ENCODE measurements at places on chromosomes 16 and 17. TPM values are rescaled to one million over a fixed set of nuclear protein-coding genes. Genes with fewer than 3 reads are reported as not detected.

Gene PTGES3L
- total RNA-seq, result 2.5 TPM

Gene TPPP3
- 7.2 TPM for total RNA-seq

Gene SLC6A2
- total RNA-seq, result 0.45 TPM

Gene TPSD1
- total RNA-seq, result not detected

Gene VAT1
- total RNA-seq, result 165 TPM

Gene CIITA
- total RNA-seq, result 19.6 TPM

DNA sequence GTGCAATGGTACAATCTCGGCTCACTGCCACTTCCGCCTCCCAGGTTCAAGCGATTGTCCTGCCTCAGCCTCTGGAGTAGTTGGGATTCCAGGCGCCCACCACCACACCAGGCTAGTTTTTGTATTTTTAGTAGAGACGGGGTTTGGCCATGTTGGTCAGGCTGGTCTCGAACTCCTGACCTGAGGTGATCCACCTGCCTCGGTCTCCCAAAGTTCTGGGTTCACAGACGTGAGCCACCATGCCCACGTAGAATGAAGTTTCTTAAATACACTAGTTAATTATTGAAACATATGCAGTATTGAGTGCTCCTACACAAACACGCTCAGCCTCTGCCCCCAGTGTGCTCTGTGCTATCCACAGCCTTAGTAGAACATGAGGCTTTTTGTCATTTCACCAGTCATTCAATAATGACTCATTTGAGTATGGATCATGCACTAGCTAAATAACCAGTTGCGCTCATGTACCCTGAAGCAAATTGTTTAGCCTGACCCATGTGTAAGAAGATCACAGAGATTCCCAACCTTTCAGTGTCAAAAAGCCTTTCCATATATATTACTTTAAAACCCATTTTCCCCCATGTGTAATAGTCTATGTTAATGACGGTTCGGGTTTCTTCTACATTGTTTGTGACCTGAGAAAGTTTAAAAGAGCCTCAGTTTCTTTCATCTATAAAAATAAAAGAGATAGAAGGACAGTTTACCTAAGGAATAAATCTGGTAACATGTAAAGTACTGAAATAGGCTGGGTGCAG lies 49.7 kb downstream of the TUBD1 start:
- DNase-seq, result peak; percentile 86
- H3K4me3 ChIP-seq, result no peak overlapping the region
- no peaks in the 10 kb centered on the region for H3K36me3 ChIP-seq
- peaks cover 4% of the 10 kb centered on the region for H3K4me1 ChIP-seq

GRCh38 chr17:17577373-17577772 lies 14.1 kb downstream of the PEMT start:
- H3K4me3 ChIP-seq, result no peak overlapping the region
- peaks cover 2% of the 10 kb centered on the region for H3K36me3 ChIP-seq
- no peak overlapping the region for H3K27ac ChIP-seq
- H3K27me3 ChIP-seq, result no peaks in the 10 kb centered on the region

GRCh38 chr17:73067075-73067474 lies 25.4 kb downstream of the SLC39A11 start:
- H3K4me1 ChIP-seq, result no peaks in the 10 kb centered on the region
- no peak overlapping the region for H3K27ac ChIP-seq
- H3K27me3 ChIP-seq, result no peaks in the 10 kb centered on the region

DNA sequence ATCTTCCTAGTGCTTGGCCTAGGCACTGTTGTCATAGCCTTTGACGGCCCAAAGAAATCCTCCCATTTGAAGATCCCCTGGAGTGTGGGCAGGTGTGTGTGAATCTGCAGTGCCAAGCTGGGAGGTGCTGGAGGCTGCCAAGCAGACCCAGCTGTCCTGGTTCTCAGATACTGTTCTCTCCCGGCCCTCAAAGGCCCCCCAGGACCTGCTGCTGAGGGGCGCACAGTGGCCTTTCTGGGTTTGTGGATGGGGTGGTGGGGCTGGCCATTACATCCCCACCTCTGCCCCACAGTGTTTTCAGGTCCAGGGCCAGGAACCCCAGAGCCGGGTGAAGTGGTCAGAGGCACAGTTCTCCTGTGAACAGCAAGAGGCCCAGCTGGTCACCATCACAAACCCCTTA lies 60.5 kb downstream of the MRC2 start:
- no peaks in the 10 kb centered on the region for H3K27me3 ChIP-seq
- H3K4me3 ChIP-seq, result no peak overlapping the region
- DNase-seq, result no peak
- H3K36me3 ChIP-seq, result peaks cover 6% of the 10 kb centered on the region
- H3K27ac ChIP-seq, result no peak overlapping the region

DNA sequence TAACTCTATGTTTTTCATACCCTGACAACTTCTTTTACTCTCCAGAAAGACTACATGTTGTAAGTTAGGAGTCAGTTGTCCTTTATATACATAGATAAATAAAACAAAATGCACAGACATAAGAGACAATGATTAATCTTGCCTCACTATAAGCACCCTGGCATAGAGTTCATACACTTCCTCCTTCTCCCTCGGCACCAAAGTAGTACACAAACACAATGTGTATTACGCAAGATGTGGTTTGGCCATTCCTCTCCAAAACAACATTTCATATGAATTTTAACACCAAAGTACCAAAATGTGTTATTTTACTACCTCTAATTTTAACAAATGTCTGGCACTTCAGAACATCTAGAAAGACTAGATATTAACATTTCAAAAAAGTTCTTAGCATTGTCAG lies 17.2 kb upstream of the SLFN11 start:
- H3K4me1 ChIP-seq, result no peaks in the 10 kb centered on the region
- DNase-seq, result no peak
- H3K4me3 ChIP-seq, result no peak overlapping the region
- H3K27me3 ChIP-seq, result no peaks in the 10 kb centered on the region
